ENCODE measurements at places on chromosomes 7 and 10.

DNA sequence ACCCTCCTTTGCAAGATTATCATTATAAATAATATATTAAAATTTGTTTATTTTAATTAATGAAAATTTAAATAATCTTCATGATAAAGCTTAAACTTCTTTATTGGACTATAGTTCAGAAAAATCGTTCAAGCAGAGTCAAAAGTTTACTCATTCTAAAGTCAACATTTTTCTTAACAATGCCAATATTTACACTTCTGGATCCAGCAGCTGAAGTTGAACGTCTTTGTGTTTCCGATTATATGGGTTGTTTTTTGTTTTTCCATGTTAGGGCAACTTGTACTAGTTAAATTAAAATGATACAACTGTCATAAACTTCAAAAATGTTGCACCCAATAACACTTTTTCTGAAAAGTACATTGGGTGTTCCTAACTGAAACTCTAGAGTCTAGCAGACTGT, 43.8 kb downstream of the GRB10 start:
- DNase-seq: no peak

- DNase-seq: no peak
These were observed 131.3 kb downstream of the AKR1D1 start for GRCh38 chr7:138207555-138207971.

- no peak for DNase-seq
These were observed 118.6 kb upstream of the PARD3 start for GRCh38 chr10:34933676-34934075.

DNA sequence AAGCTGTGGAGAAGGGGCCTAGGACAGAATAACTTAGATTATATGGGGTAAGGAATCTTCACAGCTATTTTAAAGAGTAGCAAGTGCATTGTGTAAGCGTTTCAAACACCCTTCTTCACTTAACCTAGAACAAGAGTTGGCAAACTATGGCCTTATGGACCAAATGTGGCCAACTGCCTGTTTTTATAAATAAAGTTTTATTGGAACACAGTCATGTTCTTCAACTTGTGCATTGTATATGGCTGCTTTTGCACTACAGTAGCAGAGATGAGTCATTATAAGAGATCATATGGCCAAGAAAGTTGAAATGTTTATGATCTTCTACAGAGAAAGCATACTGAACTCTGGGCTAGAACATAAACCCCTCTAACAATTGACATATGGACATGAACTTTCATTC, 187.8 kb downstream of the ETV1 start:
- no peak for DNase-seq

DNA sequence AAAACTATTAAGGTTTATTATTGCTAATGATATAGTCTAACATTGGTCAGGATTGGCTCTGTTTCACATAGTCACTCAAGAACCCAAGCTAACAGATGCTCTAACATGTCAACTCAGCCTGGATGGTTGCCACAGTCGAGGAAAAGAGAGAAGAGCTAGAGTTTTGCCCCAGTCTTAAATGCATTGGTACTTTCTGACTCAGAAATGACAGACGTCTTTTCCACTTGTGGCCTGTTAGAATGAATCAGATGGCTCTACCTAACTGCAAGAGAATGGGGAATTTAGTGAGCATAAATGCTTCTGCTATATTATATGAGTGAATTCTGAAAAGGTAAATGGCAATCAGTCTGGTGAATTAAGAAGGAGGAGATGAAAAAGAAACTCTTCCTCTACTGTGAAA, 13.9 kb downstream of the HECTD2 start:
- no peak for DNase-seq

GRCh38 chr7:39199951-39200350, 222.2 kb downstream of the POU6F2 start:
- DNase-seq: no peak
